ENCODE measurements at places on chromosomes 1 and 21.

DNA sequence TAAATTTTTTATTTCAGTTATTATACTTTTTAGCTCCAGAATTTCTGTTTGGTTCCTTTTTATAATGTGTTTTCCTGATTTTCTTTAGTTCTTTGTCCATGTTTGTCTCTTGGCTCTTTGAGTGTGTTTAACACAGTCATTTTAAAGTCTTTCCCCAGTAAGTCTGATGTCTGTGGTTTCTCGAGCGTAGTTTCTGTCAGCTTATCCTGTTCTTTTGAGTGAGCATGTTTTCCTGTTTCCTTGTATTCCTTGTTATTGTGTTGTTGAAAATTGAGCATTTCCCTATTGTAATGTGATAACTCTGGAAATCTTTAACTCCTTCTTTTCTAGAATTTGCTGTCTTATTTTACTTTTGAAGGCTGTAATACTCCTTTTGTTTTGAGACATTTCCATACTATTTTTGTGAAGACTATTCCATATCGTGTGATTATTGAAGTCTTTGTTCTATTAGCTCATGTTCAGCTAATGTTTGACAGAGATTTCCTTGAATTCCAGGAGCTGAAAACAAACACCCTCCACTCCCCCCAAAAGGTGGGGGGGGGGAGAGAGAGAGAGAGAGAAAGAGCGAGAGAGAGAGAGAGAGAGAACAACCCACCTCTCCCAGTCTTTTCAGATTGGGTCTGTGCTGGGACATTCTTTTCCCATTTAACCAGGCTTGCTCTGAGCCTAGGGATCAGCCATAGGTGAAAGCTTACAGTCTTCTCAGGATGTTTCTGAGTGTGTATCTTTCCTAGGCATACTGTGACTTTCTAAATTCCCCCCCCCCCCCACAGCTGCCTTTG lies 38.3 kb downstream of the SDCCAG8 start:
- DNase-seq: no peak

GRCh38 chr1:60073605-60074278 lies at the start of gene C1orf87:
Gene C1orf87 (minus strand): TSS chr1:60073770. CDS start chr1:60072643, 1,127 bp downstream.
- peak; percentile 1 for DNase-seq

DNA sequence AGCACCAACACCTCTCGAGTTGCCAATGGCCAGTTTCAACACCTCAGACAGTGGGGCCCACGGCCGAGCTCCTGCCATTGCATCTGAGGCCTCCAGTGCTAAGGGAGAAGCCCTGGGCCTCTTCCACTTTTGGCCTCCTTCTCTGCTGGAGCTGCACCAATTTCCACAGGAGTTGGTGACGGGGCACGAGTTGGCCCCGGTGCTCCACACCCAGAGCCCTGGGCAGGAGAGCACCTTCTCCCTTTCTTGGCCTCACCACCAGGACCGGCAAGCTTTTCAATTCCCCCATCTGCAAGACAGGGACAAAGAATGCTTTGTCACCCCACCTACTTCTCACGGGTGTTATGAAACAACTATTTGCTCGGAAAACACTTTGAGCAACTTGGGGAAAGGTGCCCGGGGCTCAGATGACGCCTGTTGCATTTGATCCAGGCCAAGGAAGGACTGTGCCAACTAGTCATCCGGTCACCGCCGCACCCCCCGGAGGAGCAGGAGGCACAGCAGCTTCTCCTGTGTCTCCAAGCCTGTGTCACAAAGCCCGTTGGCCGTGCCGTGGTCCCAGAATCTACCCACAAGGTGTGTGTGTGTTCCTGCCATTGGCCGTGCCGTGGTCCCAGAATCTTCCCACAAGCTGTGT lies 55.2 kb downstream of the TOMM20 start:
- DNase-seq: no peak

DNA sequence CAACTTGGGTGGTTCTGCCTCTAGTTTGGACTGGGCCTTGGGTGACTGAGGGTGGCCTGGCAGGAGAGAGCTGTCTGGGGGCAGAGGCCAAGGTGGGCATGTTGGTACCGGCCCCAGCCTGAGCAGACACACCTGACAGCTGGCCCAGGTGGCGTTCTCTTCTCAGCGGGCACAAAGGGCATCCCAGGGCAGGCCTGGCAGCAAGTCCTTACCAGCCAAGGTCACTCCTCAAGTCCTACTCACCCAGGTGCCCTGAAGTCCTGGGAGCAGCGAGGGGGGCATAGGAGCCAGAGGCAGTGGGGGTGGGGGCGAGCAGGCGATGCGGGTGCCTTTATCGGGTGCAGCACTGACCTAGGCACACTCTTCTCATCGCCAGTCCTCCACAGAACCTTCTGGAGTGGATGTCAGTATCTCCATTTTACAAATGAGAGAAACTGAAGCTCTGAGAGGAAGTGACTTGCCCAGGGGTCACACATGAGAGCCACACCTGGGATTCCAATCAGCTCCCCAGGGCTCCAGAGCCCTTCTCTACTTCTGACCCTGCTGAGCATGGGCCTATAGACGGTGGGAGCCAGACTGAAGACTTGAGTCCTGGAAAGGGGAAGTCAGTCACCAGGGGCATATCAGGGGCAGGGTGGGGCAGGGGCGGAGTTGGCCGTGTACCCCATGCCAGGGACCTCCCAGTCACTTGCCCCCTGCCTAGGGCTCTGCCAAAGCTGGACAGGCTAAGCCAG lies 587 bp upstream of the SLC25A34 start:
- DNase-seq: no peak

GRCh38 chr1:66090859-66091457 lies 298.3 kb downstream of the PDE4B start:
- DNase-seq: no peak

DNA sequence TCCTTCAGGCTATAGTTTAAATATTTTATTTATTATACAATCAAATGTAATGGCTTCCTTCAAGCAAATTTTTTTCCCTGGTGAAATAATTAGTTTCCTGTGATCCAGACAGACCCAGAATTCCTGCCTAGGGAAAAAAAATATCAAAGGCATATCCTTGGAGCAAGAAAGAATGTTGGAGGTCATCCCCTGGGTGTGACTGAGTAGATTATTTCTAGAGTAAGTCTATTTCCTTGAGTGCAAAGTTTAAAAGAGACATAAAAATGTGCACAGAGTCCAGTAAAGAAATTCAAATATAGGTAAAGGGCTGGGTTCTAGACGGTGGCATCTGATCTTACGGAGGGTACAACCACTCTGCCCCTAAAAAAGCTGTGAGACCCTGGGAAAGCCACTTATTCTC lies 32.2 kb upstream of the SAMD13 start:
- no peak for DNase-seq

DNA sequence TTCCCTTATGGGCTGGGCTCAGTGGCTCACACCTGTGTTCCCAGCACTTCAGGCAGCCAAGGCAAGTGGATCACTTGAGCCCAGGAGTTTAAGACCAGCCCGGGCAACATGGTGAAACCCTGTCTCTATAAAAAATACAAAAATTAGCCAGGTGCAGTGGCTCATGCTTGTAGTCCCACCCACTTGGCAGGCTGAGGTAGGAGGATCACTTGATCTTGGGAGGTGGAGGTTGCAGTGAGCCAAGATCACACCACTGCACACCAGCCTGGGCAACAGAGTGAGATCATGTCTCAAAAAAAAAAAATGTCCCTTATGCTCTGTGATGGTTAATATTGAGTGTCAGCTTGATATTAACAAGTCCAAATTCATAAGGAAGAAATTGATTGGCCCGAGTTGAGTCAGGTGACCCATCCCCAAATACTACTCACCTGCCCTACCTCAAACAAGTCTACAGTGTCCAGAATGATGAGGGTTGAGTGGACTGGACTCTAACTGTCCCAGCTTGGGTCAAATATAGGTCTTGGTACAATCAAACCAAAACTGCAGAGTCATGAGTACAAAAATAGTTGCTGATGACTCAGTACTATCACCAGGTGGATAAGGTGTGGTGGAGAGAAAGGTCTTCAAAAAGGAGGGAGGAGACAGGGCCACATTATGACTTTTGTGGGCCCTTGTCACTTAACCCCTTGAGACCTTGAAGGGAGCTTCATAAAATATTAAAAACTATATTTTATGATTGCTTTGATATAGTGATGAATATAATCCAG lies 161.0 kb downstream of the ZNF326 start:
- DNase-seq: no peak

DNA sequence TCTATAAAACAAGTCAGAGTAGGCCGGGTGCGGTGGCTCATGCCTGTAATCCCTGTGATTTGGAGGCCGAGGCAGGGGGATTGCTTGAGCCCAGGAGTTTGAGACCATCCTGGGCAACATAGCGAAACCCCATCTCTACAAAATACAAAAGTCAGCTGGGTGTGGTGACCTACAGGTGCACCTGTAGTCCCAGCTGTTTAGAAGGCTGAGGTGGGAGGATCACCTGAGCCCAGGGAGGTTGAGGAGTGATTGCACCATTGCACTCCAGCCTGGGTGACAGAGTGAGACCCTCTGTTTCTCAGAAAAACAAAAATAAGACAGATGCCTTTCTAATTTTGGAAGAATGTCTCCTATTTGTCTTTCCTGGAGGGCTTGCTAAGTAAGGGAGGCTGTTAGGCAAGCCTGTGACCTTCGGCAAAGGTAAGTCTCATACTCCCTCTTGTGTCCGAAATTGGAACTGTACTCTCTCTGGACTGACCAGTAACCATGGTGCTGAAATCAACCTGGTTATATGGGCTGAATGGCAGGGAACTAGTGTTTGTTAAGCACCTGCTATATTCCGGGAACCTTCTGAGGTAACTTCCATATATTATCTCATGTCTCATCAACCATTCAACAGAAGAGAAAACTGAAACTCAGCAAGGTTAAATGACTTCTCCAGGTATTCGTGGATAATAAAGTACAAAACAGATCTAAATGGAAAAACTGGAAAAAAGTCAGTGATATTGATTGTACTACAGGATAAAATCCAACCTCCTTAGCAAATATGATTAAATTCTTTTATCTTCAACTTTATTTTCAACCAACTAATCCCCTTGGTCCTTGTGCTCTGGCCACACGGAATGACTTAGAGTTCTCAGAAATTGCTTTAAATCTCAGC lies 11.8 kb upstream of the RAB3B start:
- DNase-seq: peak; percentile 21

GRCh38 chr1:234400773-234401172 lies 27.5 kb downstream of the COA6 start:
- no peak for DNase-seq

GRCh38 chr1:18005238-18005637 lies 102.4 kb upstream of the IGSF21 start:
- DNase-seq: no peak

- DNase-seq: peak; percentile 15
Measured at GRCh38 chr1:27804791-27805190, 25.8 kb upstream of the PPP1R8 start.

- DNase-seq: peak; percentile 65
Measured at GRCh38 chr1:28580722-28581530, 11.1 kb upstream of the RAB42 start.

GRCh38 chr1:40041466-40041838 lies 923 bp downstream of the CAP1 start:
- DNase-seq: no peak

DNA sequence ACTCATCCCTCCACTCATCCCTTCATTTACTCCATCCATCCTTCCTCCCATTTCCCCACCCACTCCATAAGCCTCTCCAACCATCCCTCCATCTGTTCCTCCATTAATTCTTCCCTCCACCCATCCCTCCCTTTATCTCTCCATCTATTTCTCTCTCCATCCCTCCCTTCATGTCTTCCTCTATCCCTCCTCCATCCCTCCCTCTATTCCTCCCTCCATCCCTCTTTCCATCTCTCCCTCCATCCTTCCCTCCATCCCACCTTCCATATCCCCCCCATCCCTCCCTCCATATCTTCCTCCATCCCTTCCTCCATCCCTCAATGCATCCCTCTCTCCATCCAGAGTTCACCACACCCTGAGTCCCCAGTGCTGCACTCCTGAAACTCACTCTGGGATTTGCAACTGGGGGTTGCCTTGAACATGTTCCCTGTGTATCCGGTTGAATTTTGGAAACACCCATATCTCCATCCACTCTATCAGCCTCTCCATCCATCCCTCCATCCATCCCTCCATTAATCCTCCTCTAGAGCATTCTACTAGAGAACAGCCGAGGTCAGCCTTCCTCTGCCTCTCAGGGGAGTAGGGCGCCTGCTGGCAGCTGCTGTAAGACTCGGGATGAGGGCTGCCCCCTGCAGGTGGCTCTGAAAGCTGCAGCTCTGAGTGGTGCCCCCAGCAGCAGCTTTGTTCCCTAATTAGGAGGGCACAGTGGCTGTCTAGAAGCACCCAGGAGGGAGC lies 39.4 kb downstream of the ABCG1 start:
- DNase-seq: peak; percentile 79

DNA sequence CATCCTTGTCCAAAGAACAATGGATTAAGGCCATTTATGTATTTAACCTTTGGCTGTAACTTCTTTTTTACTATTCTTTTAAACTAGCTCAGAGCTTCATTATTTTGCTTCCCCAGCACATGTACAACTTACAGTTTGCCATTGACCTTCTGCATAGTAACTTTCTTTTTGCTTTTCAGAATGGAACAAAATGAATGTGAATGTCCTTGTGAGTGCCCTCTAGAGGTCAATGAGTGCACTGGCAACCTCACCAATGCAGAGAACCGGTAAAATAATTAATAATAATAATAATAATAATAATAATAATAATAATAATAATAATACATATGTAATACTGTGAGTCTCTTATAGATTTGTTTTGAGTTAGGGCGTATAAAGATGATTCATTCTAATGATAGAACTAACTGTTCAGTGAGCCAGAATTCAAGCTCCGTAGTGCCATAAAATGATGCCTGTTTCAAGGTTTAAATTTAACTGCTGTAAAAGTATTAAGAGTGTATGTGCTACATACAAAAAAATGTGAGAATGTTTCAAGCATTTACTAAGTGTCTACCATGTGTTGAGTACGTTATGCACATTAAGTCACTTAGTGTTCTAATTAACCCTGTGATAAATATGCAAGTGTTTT lies 69.0 kb upstream of the RAVER2 start:
- DNase-seq: no peak

GRCh38 chr1:218488986-218489385 lies 143.8 kb downstream of the TGFB2 start:
- DNase-seq: no peak

DNA sequence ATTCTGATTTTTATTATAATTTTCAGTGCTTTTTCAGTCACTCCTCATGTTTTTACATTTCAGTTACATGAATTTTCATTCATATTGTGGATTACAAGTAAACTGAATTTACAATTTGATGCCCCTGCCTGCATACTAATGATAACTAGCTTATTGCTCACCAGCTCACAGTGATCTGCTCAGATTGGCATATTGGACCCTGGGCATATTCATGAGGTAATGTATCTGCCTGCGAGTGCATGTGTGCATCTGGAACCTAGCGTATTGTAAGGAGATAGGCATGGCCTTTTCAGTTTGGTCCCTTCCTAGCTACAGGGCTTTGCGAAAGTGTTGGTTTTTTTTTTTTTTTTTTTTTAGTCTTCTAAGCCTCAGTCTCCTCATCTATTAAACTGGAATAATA lies 213.7 kb downstream of the SDCCAG8 start:
- no peak for DNase-seq

DNA sequence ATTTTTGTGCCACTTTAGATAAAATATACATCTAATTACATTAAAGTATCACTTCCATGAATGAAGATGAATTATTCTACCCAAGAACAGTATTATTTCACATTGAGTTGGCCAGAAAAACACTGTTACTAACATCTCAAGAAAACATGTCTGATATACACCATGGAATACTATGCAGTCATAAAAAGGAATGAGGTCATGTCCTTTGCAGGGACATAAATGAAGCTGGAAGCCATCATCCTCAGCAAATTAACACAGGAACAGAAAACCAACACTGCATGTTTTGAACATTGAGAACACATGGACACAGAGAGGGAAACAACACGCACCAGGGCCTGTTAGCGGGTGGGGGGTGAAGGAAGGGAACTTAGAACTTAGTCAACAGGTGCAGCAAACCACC lies 69.0 kb downstream of the TESK2 start:
- DNase-seq: no peak

All from stimulated activated CD4-positive, alpha-beta T cell treated with anti-CD3 and anti-CD28 coated beads, Interleukin-1b, Interleukin-23, amount 100 ng/mL, for 48 hours (primary cell).